Fibroblast of lung (primary cell): ENCODE measurements at places on chromosomes 16 and 17.

DNA sequence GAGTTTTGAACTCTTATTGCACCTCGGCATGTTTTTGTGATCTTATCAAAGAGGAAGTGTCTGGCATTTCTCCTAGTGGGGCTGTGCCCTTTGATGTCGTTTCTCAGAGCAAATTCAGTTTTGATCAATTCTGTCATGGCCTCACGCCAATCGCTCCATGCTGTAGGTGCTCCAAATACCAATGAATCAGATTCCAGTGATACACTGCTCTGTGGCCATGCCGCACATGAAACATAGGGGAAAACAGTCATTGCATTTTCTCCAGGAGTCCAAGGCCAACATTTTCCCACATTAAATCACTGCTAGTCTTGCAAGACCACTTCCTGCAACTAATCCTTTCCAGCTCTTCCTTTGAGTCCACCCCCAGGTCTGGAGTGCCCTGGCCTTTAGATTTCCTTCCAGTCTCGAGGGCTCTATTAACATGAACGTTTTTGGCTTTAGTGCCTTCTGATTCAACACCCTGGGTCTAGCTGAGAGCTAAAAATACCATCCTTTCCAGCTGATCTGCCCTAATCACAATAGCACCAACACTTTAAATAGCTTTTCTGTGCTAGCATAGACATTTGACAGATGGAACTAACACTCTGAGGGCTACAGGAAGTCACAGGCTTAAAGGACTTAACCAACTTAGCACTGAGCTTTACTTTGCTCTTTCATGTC, 18.2 kb upstream of the RASL10B start:
- H3K27me3 ChIP-seq: no peaks in the 10 kb centered on the region
- peak; percentile 80 for DNase-seq
- H3K36me3 ChIP-seq: peaks cover 3% of the 10 kb centered on the region
- no peak overlapping the region for H3K27ac ChIP-seq

GRCh38 chr16:71722801-71723536, 1.5 kb downstream of the PHLPP2 start:
- H3K27ac ChIP-seq: peak overlapping the region; percentile 58
- DNase-seq: peak; percentile 54
- no peaks in the 10 kb centered on the region for H3K4me1 ChIP-seq
- H3K36me3 ChIP-seq: no peaks in the 10 kb centered on the region

GRCh38 chr17:14094676-14095601, 25.6 kb downstream of the COX10 start:
- no peaks in the 10 kb centered on the region for H3K36me3 ChIP-seq
- H3K4me3 ChIP-seq: no peak overlapping the region
- peaks cover 2% of the 10 kb centered on the region for H3K4me1 ChIP-seq
- DNase-seq: no peak

DNA sequence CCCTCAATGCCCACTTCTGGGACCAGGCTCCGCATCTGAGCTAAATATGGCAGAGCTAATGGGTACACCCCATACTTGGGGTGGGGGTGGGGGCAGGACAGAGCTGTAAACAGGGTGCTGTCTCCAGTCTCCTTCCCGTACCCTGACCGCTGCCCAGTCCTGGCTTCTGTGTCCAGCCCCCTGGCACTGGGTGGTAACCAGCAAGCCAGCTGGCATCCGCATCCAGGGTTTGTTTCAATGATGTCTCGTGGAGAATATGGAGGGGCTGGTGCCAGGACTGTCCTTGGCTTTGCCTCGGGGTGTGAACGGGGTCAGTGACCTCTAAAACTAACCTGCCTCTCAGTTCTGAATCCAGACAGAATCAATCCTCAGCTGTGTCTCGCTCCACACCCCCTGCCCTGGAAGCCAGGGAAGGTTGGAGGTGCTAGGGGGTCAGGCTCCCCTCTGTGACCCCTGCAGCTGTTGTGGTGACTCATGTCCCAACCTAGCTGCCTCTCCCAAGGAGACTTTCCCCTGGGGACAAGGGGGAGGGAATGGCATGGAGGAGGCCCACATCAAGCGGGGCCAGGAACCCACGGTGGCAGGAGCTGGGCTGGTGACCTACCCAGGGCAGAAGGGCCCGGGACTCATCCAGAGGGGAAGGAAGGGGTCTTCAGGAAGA, 1.5 kb upstream of the PNMT start:
- DNase-seq: no peak
- H3K36me3 ChIP-seq: peaks cover 3% of the 10 kb centered on the region
- H3K27ac ChIP-seq: no peak overlapping the region

GRCh38 chr17:6488008-6488539, 43.8 kb downstream of the PIMREG start:
- H3K4me1 ChIP-seq: no peaks in the 10 kb centered on the region
- H3K36me3 ChIP-seq: no peaks in the 10 kb centered on the region
- DNase-seq: no peak
- no peak overlapping the region for H3K4me3 ChIP-seq
- H3K27me3 ChIP-seq: peaks cover 3% of the 10 kb centered on the region
- no peak overlapping the region for H3K27ac ChIP-seq

- no peaks in the 10 kb centered on the region for H3K4me1 ChIP-seq
- no peak overlapping the region for H3K27ac ChIP-seq
- DNase-seq: peak; percentile 46
- H3K27me3 ChIP-seq: no peaks in the 10 kb centered on the region
These were observed 13.7 kb downstream of the SMARCE1 start for GRCh38 chr17:40633871-40634270.

DNA sequence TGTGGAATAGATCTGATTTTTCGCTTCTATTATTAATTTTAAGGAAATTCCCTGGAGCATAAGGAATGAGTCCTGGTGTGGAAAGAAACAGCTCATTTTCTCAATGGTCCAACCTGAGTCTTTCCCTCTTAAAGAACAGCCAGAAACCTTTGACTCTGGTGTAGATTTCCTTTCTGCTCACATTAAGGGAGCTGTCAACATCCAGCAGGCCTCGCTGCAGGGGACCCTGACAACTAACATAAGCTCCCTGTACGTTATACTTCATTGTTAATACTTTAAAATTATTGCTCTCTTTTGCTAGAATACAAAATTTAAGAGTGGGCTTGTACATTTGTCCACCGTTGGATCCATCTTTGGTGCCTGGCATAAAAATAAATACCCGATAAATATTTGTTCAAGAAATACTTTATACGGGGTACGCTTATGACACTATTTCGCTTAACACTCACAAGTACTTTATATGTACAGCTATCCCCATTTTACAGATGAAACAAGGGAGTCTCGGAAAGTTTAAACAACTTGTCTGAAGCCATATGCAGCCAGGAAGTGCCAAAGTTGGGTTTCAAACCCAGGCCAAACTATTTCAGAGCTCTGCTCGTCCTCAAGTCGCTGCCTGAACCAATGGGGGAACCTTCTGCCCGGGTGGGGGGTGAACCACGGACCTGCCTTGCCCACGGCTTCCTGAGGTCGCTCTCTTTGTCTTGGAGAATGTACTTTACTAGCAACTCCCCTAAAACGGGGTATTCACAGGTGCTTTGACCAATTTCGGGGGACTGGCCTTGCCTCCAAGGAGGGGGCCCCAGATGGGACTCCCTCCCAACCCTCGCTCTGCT, 611 bp downstream of the SMARCE1 start:
- H3K4me1 ChIP-seq: no peaks in the 10 kb centered on the region
- H3K36me3 ChIP-seq: peaks cover 4% of the 10 kb centered on the region
- DNase-seq: peak; percentile 69
- peak overlapping the region; percentile 96 for H3K27ac ChIP-seq
- no peaks in the 10 kb centered on the region for H3K27me3 ChIP-seq

GRCh38 chr17:73815474-73815873, 171.2 kb upstream of the SDK2 start:
- no peak for DNase-seq
- no peak overlapping the region for H3K27ac ChIP-seq
- no peak overlapping the region for H3K4me3 ChIP-seq

DNA sequence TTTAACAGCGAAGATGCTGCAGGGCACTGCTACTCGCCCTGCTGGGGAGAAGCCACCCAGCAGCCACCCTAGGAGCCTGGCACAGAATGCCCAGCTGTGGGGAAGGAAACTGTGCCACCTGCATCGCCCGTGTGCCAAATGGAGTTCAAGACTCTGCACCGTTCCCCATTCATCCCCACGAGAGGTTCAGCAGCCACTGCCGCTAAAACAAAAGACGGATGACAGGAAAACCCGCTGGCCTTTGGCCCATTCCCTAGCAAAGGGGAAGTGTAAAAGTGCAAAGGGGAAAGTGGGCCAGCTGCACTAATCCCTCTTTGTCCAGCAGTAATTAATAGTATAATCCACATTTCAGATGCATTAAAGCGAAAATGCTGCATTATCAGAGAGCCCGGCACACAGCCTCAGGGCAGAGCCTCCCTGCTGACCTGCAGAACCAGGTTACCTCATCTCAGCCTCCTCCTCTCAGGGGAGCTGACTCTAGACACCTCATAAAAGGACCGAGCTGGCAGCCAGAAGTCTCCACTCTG, 37.7 kb downstream of the ZFHX3 start:
- H3K4me3 ChIP-seq: no peak overlapping the region
- H3K36me3 ChIP-seq: no peaks in the 10 kb centered on the region
- no peak for DNase-seq
- no peaks in the 10 kb centered on the region for H3K4me1 ChIP-seq

GRCh38 chr17:68228817-68229570, 18.8 kb upstream of the AMZ2 start:
- DNase-seq: no peak
- no peaks in the 10 kb centered on the region for H3K36me3 ChIP-seq
- no peak overlapping the region for H3K27ac ChIP-seq
- H3K4me1 ChIP-seq: peaks cover 2% of the 10 kb centered on the region

DNA sequence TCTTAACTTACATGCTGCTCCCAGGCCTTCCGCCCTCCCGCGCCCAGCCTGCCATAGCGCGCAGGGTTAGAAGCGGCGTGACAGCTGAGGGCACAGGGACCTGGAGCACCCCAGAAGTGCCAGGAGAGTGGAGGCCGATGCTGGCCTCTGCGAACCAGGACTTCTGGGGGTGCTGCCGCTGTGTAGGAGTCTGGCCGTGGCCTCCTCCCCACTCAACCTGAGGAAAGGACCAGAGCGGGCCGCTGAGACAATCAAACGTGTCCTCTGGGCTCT, 1.9 kb upstream of the TMEM204 start:
- H3K27ac ChIP-seq: no peak overlapping the region
- peaks cover 31% of the 10 kb centered on the region for H3K4me1 ChIP-seq
- H3K36me3 ChIP-seq: peaks cover 1% of the 10 kb centered on the region
- DNase-seq: no peak

GRCh38 chr17:66354981-66355380, 52.6 kb downstream of the PRKCA start:
- no peaks in the 10 kb centered on the region for H3K36me3 ChIP-seq
- H3K27me3 ChIP-seq: no peaks in the 10 kb centered on the region
- no peak overlapping the region for H3K27ac ChIP-seq
- peaks cover 11% of the 10 kb centered on the region for H3K4me1 ChIP-seq

GRCh38 chr16:89132194-89133005, 38.7 kb downstream of the ACSF3 start:
- no peak overlapping the region for H3K27ac ChIP-seq
- no peaks in the 10 kb centered on the region for H3K4me1 ChIP-seq
- no peak overlapping the region for H3K4me3 ChIP-seq
- no peaks in the 10 kb centered on the region for H3K27me3 ChIP-seq
- no peak for DNase-seq

DNA sequence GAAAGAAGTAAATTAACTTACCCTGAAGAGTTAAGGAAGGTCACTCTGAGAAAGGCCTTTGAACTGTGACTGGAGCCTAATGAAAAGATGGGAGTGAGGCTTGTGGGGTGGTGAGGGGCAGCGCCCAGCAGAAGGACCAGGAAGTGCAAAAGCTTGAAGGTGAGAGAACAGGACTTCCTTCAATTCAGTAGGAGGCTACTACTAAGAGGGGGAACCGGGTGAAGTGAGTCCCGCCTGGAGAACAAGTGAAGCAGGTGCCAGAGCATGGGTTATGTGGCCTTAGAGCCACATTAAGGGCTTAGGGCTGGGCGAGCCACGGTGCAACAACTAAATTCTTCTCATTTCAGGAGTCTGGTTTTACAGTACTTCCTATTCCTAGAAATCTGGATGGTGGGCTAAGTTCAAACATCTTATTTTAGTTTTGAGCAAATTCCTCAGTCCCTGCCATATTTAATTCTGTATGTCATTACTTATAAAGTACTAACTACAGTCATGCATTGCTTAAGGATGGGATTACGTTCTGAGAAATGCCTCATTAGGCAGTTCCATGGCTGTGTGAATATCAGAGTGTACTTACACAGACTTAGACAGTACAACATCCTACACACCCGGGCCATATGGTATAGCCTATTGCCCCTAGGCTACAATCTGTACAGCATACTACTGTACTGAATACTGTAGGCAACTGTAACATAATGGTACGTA, 5.1 kb downstream of the CFAP20 start:
- H3K27ac ChIP-seq: peak overlapping the region; percentile 26
- peaks cover 19% of the 10 kb centered on the region for H3K4me1 ChIP-seq
- H3K27me3 ChIP-seq: no peaks in the 10 kb centered on the region
- no peak overlapping the region for H3K4me3 ChIP-seq
- H3K36me3 ChIP-seq: no peaks in the 10 kb centered on the region

GRCh38 chr16:68869492-68870088, 26.3 kb downstream of the TANGO6 start:
- H3K27ac ChIP-seq: no peak overlapping the region
- H3K4me3 ChIP-seq: no peak overlapping the region
- no peaks in the 10 kb centered on the region for H3K4me1 ChIP-seq
- DNase-seq: no peak
- no peaks in the 10 kb centered on the region for H3K27me3 ChIP-seq

DNA sequence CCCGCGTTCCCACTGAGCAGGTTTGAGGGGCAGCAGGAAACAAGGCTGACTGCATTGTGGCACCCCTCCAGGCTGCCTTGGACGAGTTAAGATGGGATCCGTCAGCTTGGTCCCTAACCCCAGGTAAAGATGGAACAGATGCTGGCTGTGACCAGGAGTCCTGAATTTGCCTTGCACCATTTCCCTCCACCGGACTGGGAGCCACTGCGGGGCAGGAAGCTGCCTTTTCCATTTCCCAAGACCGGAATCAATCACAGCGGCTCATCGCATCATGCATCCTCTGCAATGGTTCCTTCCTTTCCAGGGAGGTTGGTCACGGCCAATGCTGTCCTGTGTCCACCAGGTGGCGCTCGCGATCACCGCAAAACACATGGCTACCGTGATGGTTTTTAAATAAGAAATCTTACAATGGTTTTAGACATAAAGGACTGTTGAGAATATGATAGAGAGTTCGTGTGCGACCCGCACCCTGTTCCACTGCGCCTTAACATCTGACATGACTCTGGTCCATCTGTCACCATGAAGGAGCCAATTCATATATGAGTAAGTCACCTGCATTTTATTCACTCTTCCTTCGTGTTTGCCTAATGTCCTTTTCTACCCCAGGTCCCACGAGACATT, 6.8 kb upstream of the MEAK7 start:
- peak; percentile 89 for DNase-seq
- H3K4me3 ChIP-seq: no peak overlapping the region
- no peak overlapping the region for H3K27ac ChIP-seq
- no peaks in the 10 kb centered on the region for H3K27me3 ChIP-seq

GRCh38 chr16:7363422-7364417, 31.1 kb downstream of the RBFOX1 start:
- H3K27me3 ChIP-seq: no peaks in the 10 kb centered on the region
- no peaks in the 10 kb centered on the region for H3K36me3 ChIP-seq
- no peak for DNase-seq

DNA sequence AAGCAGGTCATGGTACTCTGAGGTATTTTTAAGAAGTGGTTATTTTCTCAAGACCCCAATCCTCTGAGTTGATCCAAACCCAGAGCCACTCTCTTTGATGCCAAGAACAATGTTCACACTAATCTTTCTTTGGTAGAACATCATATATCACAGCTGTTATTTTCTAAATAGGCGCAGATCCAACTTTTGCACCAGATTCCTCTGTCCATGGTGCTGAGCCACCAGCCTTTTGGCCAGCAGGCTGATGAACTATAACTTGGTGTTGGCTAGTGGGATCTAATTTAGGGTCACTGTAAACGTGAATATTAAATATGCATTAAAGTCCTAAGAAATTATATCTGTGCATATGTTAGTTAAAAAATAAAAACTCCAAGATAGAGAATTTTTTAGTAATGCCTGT, 7.0 kb upstream of the ZKSCAN2 start:
- H3K36me3 ChIP-seq: no peaks in the 10 kb centered on the region
- H3K4me1 ChIP-seq: no peaks in the 10 kb centered on the region
- H3K27ac ChIP-seq: no peak overlapping the region
- DNase-seq: peak; percentile 13
